Vein endothelial cell (primary cell): ENCODE measurements at places on chromosomes 6 and 20. TPM values are rescaled to one million over a fixed set of nuclear protein-coding genes. Genes with fewer than 3 reads are reported as not detected.

Gene SOX18
- 52.4 and 56.8 TPM in 2 replicates for total RNA-seq

Gene ERVFRD-1
- total RNA-seq = not detected in 2 replicates

Gene C4B
- 0.33 and 0.76 TPM in 2 replicates for total RNA-seq

Gene FAM209B
- not detected in 2 replicates for total RNA-seq

Gene EEF1A2
- total RNA-seq = 0.67 and 5.6 TPM in 2 replicates

Gene TRAPPC3L
- total RNA-seq = 0.33 TPM in 1 of 2 replicates, not detected in the other

Gene PDYN
- total RNA-seq = not detected in 2 replicates

Gene HLA-DRB1
- 0.10 and 1.3 TPM in 2 replicates for total RNA-seq

Gene SLC22A23
- 21.6 and 29.7 TPM in 2 replicates for total RNA-seq

Gene TREML1
- total RNA-seq = not detected in 2 replicates

Gene PTCRA
- total RNA-seq = not detected in 2 replicates

Gene KHDC1L
- total RNA-seq = not detected in 2 replicates

Gene HLA-DMB
- 0.96 and 1.3 TPM in 2 replicates for total RNA-seq

Gene FAM229B
- 3.2 and 5.9 TPM in 2 replicates for total RNA-seq

Gene SYNDIG1
- not detected in 2 replicates for total RNA-seq

Gene SEL1L2
- total RNA-seq = not detected in 2 replicates

Gene CD24
- total RNA-seq = 2.3 and 6.5 TPM in 2 replicates

Gene PTK7
- total RNA-seq = 12.0 and 35.6 TPM in 2 replicates

Gene CLPSL1
- not detected in 2 replicates for total RNA-seq

Gene NQO2
- total RNA-seq = 16.1 and 18.6 TPM in 2 replicates

Gene RNF217
- total RNA-seq = 23.4 and 24.2 TPM in 2 replicates

Gene PTCHD4
- 23.5 and 24.5 TPM in 2 replicates for total RNA-seq

Gene MTRF1L
- 24.2 and 26.3 TPM in 2 replicates for total RNA-seq

Gene EPM2A
- 7.6 and 11.8 TPM in 2 replicates for total RNA-seq

Gene LKAAEAR1
- 0.33 TPM in 1 of 2 replicates, not detected in the other for total RNA-seq

Gene ENPP4
- 6.2 and 8.0 TPM in 2 replicates for total RNA-seq

Gene BTNL2
- not detected in 2 replicates for total RNA-seq

Gene BNIP5
- not detected in 2 replicates for total RNA-seq

Gene RIMS1
- total RNA-seq = 3.2 and 12.7 TPM in 2 replicates

Gene BHLHE23
- not detected in 2 replicates for total RNA-seq

Gene BEND6
- 0.19 and 0.33 TPM in 2 replicates for total RNA-seq

Gene LRRC1
- 27.2 and 27.4 TPM in 2 replicates for total RNA-seq

Gene PCSK2
- total RNA-seq = not detected in 2 replicates

Gene SLX4IP
- 3.4 and 3.6 TPM in 2 replicates for total RNA-seq

Gene TREML2
- not detected in 2 replicates for total RNA-seq

Gene SPATS1
- not detected in 2 replicates for total RNA-seq

Gene TRIM15
- not detected in 2 replicates for total RNA-seq

Gene EHMT2
- 37.7 and 51.6 TPM in 2 replicates for total RNA-seq

Gene HLA-G
- not detected in 2 replicates for total RNA-seq

Gene CD40
- total RNA-seq = 9.5 and 11.9 TPM in 2 replicates

Gene GGTLC1
- total RNA-seq = not detected in 2 replicates

Gene CST7
- total RNA-seq = not detected in 2 replicates

Gene MYLK2
- total RNA-seq = 2.9 and 8.5 TPM in 2 replicates

Gene NOL7
- 52.3 and 80.4 TPM in 2 replicates for total RNA-seq

Gene EYS
- under 0.01 and 3.2 TPM in 2 replicates for total RNA-seq

Gene RBM39
- total RNA-seq = 229 and 246 TPM in 2 replicates
